Right atrium auricular region (tissue), 2 donors: ENCODE measurements at places on chromosomes 2 and 18. TPM values are rescaled to one million over a fixed set of nuclear protein-coding genes. Genes with fewer than 3 reads are reported as not detected.
A peak's percentile ranks its signal among the peaks of the same experiment; 100 is the strongest.

The RPRM gene
- 1.1 TPM for total RNA-seq

The SH3RF3 gene
- 8.8 TPM for total RNA-seq

The CD8B2 gene
- not detected for total RNA-seq

The APOB gene
- 45.3 TPM for total RNA-seq

The CFAP210 gene
- total RNA-seq, result not detected

The SP140L gene
- 3.2 TPM for total RNA-seq

The GCKR gene
- total RNA-seq, result not detected

The SFXN5 gene
- 4.5 TPM for total RNA-seq

The DSC3 gene
- 3.1 TPM for total RNA-seq

The OSGEPL1 gene
- 8.1 TPM for total RNA-seq

The HJURP gene
- total RNA-seq, result 0.37 TPM

The PLB1 gene
- total RNA-seq, result 3.0 TPM

DNA sequence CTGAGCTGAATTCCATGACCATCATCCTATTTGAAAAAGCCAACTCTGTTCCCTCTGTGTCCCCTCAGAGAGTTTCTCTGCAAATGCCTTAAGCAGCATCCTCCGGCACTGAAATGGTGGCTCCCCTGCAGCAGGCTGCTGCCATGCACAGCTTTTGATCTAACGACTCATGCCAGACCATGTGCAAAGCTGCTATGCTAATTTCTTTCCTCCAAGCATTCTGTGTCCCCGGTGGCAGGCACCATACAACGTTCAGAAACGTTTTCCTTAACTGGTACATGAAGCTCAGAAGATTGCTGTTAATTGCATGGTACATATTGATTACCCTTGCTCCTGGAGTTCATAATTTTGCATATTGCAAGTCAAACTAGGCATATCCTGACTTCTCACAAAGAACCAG is 336.8 kb downstream of the RBM43 start:
- no peak for DNase-seq

DNA sequence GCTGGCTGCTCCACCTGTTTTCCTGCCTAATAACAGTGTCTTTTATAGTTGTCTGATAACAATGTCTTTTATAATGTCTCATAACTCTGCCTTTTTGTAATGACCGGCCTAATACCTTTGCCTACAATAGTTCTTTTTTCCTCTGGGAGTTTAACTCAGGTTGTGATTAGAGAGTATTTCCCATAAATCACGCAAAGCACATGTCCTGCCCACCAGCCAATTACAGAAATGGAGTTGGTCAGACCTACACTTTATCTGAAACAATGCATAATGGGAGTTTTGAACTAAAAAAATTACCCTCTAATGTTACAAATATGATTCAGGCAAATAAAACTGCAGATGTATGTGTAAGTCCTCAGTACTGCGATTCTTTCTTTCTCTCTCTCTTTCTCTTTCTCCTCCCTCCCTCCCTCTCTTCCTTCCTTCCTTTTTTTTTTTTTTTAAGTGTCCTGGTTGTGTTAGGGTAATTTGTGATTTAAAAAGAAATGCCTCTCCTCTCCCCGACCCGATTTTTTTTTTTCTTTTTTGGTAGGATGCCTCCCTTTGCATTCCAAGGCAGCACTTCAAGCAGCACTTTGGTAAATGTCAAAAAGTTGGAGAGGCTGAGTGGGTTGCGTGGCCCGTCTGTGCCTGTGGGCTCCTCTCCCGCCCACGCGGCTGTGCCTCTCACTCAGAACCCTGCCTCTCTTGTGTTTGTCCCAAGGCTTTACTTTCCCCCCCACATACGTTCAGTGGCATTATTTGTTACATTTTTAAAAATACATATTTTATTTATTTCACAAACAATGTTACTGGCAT is 147.3 kb downstream of the AGAP1 start:
- peak; percentile 82 for DNase-seq

DNA sequence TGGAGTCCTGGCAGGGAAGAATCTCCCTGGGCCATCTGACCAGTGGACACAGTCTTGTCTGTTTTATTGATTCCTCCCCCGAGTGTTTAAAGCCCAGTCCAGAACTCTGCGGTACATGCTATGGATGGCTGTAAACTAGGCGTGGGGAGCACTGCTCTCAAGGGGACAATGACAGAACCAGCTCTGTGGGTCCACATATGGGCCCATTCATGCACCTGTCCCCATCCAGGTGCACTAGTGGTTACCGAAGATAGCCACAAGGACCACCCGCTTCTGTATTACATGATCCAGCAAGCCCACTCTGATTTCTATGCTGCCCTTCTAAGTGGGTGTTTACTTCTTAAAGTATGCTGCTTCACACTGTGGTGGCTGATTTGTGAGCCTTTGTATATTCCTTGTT is 21.0 kb downstream of the CHST10 start:
- DNase-seq, result no peak

- no peak for DNase-seq
These were observed 83.6 kb downstream of the CCDC85A start for GRCh38 chr2:56267415-56267788.

GRCh38 chr2:33083699-33084387 is 137.1 kb downstream of the LTBP1 start:
- DNase-seq, result no peak

GRCh38 chr2:147845411-147845971 is 662 bp downstream of the ACVR2A start:
- no peak for DNase-seq

GRCh38 chr2:152568531-152568930 is 148.7 kb downstream of the PRPF40A start:
- no peak for DNase-seq

DNA sequence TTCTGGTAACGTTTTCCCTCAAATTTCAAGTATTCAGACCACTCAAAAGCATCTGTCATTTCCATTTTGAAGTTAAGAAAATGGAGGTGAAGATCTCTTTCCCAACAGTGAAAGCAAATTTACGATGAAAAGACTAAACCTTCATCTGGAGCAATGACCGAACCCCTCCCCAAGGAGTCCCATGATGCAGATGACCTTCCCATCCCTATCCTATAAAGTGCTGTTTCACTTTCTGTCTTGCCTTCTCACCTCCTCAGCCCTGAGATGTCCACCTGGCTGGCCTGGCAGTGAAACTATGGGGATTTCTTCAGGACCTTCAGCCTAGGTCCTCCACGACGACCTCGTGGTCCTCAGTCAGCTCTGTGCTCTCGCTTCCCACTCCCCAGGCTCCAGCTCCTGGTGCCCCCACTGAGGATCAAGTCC is 925 bp upstream of the NPC1 start:
- no peak for DNase-seq

- peak; percentile 18 for DNase-seq
These were observed 125.2 kb downstream of the PTGR3 start for GRCh38 chr18:75083761-75084160.

DNA sequence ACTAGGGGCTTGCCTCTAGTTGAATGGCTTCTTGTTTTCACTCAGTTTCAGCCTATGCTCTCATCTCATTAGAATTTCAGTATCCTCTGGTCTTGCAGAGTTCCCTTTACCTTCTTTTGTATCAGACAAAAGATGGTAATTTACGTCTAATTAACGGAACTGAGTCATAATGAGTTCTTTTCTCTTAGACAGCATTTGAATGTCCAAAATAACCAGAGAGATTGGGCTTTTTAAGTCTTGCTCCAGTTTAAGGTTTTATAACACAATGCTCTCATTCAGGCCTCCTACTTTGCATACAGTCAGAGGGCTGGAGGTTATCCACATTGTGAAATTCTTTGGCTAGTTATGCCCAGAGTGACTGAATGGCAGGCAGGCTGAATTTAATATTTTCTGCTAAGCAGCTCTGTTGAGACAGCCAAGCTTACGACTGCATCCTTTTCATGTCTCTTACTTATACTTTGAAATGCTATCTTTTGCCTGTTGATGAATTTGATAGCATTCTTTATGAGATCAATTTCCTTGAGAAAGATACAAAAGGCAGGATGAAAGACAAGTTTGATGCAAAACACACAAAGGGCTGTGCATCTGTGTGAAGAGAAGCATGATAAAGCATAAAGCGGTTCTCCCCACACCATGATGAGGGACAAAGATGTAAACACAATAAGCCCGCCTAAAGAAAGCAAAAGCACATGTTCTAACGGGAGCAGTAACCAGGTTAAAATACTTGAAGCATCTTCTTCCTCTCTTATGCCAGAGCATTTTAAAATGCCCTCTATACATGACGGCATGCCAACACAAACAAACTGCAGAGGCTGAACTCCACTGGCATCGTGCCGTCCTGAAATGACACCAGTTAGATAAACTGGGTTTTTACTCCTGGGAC is 90.0 kb downstream of the CDH2 start:
- no peak for DNase-seq

GRCh38 chr18:73446502-73446901 is 578.7 kb upstream of the NETO1 start:
- DNase-seq, result no peak
